ENCODE measurements at places on chromosomes 4 and X.

- no peak for DNase-seq
Observed at GRCh38 chrX:71082822-71083221, 12.8 kb upstream of the FOXO4 start.

- DNase-seq, result no peak
Observed at GRCh38 chr4:11468901-11469300, 40.2 kb upstream of the HS3ST1 start.

GRCh38 chr4:140255927-140256326, 101.9 kb upstream of the MAML3 start:
- DNase-seq, result no peak

DNA sequence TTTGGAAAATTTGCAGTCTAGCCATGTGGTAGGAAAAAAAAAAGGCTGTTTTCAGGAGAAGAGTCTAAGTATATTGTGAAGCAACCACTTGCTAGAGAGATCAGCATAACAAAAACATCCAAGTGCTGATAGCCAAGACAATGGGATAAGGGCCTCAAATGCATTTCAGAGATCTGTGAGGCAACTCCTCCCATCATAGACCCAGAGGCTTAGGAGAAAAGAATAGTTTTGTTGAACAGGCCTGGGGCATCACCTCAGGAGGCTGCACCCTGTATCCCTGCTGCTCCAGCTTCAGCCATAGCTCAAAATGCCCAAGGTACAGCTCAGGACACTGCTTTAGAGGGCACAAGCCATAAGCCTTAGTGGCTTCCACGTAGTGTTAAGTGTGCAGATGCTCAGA, 13.6 kb upstream of the GPR174 start:
- no peak for DNase-seq

DNA sequence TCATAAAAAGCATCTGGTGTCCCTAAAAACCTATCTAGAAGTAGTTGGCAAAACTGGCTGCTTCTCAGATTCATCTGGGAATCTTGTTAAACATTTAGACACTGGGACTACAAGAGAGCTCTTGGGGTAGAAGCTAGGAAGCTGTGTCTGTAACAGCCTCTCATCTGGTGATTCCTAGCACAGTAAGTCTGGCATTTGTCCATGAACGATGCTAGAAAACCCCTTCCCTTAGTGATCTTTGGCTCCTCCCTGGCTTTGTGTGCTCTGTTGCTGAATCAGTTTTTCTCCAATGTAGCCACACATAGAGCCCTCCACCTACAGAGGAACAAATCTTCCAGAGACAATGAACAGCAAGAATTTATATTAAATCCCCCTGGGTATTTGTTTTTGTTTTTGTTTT, 951.7 kb upstream of the LCORL start:
- DNase-seq, result no peak

DNA sequence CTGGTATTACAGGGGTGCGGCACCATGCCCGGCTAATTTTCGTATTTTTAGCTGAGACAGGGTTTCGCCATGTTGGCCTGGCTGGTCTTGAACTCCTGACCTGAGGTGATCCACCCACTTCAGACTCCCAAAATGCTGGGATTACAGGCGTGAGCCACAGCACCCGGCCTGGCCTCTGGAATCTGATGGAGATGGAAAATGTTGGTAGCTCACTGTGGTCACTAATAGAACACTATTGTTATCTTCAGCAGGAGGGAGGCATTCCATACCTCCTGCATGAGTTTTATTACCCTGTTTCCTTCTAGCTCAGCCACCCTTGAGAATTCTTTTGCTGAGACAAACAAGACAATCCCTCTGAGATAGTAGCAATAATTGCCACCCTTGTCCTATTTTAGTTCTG, 105.0 kb downstream of the SHROOM3 start:
- no peak for DNase-seq

- peak; percentile 13 for DNase-seq
Observed at GRCh38 chr4:189769131-189769530, 171.5 kb upstream of the FRG1 start.

GRCh38 chr4:20044966-20045365, 206.7 kb upstream of the SLIT2 start:
- no peak for DNase-seq

DNA sequence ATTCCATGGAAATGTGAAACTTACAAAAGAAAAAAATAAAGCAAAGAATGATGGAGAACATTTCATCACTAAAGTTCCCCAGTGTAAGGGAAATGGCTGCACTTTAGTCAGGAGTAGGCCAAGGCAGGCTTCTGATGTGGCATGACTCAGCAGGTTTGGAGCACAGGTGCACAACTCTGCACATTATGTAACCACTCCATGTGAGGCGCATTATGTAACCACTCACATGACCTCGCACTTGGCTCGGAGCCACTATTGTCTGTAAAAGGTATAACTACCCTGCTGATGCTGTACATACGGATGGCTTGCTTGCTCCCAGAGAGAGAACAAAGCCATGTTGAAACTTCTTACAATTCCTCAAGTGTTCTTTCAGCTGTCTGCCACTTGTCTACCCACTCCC, 727.6 kb downstream of the TRAM1L1 start:
- DNase-seq, result peak; percentile 47

DNA sequence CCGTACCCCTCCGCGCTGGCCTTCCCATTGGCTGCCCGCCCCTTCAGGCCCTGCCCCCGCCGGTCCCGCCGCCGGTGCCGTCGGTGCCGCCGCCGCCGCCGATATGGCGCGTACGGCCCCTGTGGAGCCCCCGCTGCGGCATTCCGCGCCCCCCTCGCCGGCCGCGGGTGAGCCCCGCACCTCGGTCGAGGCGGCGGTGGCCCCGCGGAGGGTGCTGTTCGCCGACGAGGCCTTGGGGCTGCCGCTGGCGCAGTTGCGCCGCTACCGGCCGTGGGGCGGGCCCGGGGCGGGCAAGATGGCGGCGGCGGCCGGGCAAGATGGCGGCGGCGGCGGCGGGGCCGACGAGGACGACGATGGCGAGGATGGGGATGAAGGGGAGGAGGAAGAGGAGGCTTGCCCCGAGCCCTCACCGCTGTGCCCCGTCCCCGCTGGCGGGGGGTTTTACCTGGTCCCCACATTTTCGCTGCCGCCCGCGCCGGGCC, at the start of gene PPP1R3F:
PPP1R3F (plus strand) TSS at position 27 of the 482 bp plus-strand sequence; CDS start at position 104, 77 bp downstream.
- DNase-seq, result no peak

- peak; percentile 59 for DNase-seq
Observed at GRCh38 chrX:154458954-154459778, 1.1 kb downstream of the PLXNA3 start.

GRCh38 chrX:31279359-31279758, 207.5 kb upstream of the FTHL17 start:
- DNase-seq, result no peak

DNA sequence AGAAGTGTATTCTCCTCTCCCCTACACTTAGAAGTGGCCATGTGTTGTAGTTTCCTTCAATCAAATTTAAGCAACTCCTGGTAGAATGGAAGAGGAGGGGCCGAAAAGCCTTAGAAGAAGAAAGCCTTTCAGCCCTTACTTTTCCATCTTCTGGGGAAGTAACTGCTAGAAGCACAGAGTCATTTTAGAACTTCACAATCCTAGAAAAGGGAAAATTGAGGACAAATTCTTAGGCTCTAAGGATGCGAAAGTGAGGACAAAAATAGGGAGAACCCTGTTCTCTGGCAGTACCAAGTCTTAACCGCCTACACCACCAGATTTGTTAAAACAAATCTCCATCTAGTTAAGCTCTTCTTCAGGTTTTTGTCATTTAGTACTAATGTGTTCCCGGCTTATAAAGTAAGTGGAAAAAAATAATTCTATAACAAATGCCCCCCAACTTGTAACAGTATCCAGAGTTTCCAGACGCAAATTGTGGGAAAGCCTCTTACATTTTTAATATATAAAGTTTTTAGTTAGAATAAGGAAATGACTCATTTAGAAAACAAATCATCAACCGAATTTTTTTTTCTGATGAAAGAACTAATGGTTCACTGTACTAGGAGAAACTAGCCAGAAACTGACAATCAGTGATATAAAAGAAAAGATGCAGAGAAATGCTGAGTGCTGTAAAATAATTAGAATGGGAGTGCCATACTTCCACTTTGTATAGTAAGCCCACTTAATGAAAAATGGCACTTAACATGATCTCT, 76.0 kb downstream of the ARAP2 start:
- DNase-seq, result no peak

- no peak for DNase-seq
Observed at GRCh38 chr4:87239194-87239593, 18.8 kb upstream of the KLHL8 start.

DNA sequence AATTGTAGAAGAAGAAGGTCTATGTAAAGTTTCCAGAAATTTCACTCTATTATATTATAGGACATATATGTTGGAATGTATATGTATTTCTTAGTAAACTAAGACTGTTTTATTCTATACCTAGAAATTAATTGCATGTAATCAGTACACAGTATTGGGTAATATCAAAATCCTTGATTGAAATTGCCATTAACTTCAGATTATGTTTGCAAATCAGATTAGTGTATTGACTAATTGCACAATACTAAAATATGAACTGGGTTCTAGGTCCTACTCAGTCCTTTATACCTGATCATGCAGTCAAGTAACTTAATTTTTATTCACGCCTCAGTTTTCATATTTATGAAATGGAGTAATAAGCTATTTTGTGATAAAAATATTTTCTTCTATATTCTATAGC, 950.3 kb upstream of the ADGRL3 start:
- DNase-seq, result no peak

DNA sequence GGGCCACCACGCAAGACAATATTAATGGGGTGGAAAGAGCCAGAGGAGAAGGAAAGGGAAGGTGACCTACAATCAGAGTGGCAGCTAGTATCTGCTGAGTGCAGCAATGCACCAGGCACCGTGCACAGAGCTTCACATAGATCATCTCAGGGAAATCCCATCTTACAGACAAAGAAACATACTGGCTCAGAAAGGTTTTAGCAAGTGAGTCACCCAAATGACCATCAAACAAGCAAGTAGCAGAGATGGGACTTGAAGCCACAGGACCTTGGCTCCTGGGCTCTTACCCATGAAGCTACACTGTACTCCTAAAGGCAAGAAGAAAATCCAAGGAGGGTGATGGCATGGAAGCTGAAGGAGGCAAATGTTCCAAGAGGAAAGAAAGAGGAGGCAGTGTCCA, 6.8 kb downstream of the ANXA5 start:
- no peak for DNase-seq

GRCh38 chr4:145496292-145496691, 14.6 kb downstream of the SMAD1 start:
- DNase-seq, result no peak

- peak; percentile 10 for DNase-seq
Observed at GRCh38 chr4:37068580-37068979, 176.0 kb upstream of the NWD2 start.

DNA sequence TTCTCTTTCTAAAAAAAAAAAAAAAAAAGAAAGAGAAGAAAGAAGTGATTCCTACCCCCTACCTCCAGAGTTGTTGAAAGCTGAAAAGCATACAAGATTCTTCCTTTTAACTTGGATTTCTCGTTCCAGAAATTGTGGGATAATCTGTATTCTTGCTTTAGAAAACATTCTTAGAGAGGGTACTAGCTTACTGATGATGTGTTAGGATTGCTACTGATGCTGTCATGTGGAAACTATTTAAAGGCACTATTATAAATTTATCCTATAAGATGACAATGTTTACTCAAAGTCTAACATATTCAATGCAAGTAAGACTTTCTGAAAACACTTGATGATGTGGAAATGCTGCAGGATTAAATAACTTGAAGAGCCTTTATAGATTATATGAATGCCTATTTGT, 204.0 kb upstream of the PUDP start:
- no peak for DNase-seq

DNA sequence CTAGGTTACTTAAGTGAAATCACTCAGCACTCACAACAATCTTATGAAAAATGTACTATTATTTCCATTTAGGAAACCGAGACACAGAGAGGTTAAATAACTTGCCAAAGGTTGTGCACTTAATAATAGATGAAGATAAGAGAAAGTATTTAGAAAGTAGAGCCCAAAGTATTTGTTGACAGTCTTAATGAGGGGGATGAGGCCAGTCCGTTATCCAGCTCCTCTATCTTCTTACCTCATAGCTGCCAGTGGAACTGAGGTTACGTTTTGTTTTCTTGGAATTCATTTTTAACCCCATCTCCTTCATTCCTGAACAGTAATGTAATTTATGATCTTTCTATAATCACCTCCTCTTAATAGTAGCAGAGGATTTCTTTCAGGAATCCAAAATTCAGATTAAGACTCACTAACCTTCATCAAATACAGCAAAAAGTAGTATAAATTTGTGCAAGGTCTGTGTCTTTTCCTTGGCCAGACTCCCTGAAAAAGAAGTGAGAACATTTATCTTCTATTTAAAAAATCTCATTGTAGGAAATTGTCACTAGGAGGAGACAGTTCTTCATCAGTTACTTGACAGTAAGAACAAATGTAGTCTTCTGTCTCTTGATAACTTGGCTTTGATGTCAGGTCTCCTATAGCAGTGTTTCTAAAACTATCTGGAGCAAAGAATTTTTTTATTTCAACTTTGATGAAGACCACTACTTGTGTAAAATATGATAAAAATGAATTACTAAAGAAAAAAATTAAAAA, 35.5 kb downstream of the F8 start:
- no peak for DNase-seq

DNA sequence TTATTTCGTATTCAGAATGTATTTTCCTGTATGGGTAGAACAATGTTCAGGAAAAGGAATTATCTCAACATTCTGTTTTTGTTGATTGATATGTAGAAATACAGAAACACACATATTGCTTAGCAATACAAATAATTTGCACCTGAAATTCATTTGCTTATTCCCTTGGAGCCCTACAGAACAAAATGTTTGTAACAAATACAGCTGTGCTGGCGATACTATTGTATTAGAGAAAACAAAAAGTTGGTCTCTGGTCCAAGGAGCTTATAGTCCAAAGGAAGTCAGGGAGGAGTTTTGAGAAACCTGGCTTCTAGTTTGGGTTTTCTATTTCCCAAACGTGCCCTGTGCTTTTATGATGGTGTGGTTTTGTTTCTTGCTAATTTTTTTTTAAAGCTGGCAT, 37.8 kb upstream of the CAPN6 start:
- DNase-seq, result no peak

DNA sequence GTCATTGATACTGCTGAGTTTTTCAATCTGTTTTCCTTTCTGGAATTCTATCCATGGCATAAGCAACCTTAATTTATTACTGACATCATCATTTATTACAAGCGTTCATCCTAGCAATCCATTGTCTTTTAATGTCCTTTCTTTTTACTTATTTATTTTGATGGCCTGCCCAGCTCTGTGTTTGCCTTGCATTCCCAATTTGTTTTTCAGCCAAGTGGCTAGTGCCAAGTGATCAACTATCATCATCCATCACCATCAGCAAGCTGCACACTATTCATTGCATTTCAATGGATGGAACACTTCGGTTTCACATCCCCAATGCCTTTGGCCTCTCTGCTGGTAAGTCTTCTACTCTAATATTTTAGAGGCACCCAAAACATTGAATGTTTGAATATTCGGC, 831.7 kb upstream of the EPHA5 start:
- DNase-seq, result no peak

GRCh38 chr4:86159216-86159615, 200.6 kb downstream of the MAPK10 start:
- DNase-seq, result no peak

GRCh38 chrX:41273638-41274037, 60.3 kb upstream of the DDX3X start:
- DNase-seq, result no peak

GRCh38 chr4:22531311-22532019, 15.6 kb upstream of the ADGRA3 start:
- no peak for DNase-seq

- no peak for DNase-seq
Observed at GRCh38 chr4:123449780-123450179, 53.2 kb downstream of the SPRY1 start.

All from DND-41 (cell line).